ENCODE measurements at places on chromosomes 3 and 15.
A peak's percentile ranks its signal among the peaks of the same experiment; 100 is the strongest.

DNA sequence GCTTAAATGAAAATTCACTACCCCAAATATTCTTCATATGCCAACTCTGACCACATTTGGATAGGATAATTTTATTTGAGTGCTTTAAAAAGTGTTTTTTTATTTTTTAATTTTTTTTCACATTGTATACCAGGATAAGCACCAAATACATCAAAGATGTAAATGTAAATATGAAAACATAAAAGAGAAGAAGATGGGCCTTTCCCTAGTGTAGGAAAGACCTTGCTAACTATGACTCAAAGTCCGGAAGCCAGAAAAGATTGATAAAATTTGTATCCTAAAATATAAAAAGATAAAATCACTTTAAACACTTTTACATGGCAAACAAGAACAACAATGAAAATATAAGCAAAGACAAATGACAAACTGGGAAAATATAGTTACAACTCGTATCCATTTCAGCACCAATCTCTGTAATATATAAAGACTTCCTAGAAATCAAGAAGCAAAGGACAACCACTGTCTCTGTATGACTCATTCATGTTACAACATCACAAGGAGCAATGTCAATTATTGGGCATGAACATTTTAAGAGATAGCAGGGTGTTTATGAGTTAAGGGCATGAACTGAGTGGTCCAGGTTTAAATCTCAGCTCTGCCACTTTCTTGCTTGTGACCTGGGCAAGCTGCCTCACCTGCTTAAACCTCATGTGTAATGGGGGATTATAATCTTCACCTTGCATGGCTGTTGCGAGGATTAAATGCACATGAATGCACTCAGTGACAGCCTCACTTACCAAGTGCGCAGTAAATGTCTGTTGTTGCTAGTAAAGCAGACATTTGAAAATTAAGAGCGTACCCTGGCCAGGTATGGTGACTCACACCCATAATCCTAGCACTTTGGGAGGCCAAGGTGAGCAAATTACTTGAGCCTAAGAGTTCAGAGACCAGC lies 25.3 kb upstream of the ARHGEF3 start:
- peak; percentile 46 for DNase-seq

GRCh38 chr15:78797951-78798350 lies 13.3 kb downstream of the ADAMTS7 start:
- DNase-seq = no peak

GRCh38 chr15:27928386-27928785 lies 170.7 kb downstream of the OCA2 start:
- DNase-seq = no peak

- DNase-seq = no peak
These were observed 689.6 kb downstream of the MECOM start for GRCh38 chr3:168973897-168974296.

- DNase-seq = no peak
These were observed 80.2 kb downstream of the LPP start for GRCh38 chr3:188234132-188234531.

Data from NB4 (cell line).